ENCODE measurements at places on chromosomes 2 and 18.

GRCh38 chr2:194465641-194466040 is 1191.4 kb upstream of the SLC39A10 start:
- no peak for DNase-seq

- DNase-seq: no peak
Measured at GRCh38 chr2:203535784-203536585, 884 bp upstream of the RAPH1 start.

GRCh38 chr2:222572264-222572721 is 83.6 kb downstream of the FARSB start:
- DNase-seq: no peak

- no peak for DNase-seq
Measured at GRCh38 chr2:23301136-23301535, 83.8 kb upstream of the KLHL29 start.

DNA sequence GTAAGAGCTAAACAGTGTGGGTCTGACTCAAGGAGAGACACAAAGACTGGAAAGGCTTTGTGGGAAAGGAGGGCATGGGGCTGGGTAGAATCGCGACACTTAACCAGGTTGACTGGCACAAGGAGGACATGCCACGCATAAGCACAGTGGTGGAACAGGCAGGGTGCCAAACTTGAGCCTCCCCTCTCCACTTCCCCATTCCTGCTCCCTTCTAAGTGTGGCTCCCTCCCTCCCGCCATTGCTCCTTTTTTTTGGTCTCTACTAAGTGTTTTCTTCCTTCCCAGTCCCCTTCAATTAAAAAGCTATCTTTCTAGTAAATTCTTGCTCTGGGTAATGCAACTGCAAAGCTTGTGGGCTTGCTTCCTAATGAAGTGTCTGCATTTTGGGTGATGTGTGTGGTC is 40.3 kb upstream of the ZFP36L2 start:
- no peak for DNase-seq

DNA sequence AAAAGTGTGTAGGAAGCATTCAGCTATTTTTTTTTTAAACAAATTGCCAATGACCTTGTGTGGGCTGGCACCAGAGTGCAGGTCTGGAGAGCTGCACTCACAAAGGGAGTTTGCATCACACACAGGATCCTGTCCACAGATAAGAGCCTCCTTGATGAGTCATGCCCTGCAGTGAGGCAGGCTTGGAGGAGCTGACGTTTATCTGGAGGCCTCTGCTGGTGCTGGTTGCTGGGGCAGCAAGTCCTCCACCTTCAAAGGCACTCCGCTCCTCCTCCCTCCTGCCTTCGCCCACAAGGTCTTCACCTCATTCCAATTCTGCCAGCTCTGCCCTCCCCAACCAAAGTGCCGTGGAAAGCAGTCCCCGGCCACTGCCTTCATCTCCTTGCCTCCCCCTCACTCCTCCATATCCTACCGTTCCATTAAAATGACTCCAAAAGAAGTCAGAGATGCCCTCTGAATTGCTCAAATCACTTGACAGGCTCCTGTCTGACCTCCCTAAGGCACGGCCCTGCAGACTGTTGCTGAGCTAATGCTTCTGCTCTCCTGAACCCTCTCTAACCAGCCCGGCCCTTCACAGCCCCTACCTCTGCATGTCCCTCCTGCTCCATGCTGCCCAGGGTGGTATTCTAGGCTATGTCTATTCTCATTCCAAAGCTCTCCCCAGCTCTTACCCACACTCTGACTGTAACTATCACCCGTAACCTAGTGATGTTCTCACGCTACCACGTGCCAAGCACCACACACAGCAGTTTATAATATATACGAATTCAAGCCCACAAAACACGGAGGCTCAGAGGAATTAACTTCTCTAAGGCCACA is 30.9 kb downstream of the LONRF2 start:
- no peak for DNase-seq

- no peak for DNase-seq
Measured at GRCh38 chr2:17190527-17190926, 327.7 kb downstream of the RAD51AP2 start.

DNA sequence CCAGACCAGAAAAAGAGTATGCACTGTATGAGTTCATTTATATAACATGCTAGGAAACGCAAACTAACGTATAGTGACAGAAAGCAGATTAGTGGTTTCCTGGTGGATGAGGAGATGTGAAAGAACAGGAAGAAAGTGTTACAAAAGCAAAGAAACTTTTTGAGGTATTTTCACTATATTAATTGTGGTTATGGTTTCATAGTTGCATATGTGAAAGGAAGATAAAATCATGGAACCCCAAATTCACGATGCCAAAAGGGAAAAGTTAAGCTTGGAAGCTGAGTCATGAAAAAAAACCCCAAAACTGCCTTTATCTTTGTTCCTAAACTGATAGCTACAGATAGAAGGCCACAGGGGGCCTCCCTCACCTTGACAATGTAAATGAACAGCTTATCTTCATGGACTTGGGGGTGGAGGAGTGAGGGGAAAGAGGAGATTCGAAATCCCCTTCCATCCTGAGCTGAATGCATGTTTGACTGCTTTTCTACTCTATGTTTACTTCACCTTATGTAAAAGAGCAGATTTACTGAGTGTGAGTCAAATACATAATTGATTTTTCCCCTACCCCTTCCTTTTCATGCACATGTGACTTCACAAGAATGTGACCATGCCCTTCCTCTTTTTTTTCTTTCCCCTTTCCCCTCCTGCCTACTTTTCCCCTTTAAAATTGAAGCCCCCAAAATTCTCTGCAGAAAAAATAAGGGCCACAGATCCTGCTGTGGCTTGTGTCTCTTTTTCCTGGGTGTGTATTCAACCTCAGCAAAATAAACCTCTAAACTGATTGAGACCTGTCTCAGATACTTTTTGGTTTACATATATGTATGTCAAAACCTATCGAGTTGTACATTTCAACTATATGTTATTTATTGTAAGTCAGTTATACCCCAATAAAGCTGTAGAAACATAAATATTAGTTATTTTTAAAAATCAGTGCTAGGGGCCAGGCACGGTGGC is 100.1 kb upstream of the TLK1 start:
- DNase-seq: no peak

DNA sequence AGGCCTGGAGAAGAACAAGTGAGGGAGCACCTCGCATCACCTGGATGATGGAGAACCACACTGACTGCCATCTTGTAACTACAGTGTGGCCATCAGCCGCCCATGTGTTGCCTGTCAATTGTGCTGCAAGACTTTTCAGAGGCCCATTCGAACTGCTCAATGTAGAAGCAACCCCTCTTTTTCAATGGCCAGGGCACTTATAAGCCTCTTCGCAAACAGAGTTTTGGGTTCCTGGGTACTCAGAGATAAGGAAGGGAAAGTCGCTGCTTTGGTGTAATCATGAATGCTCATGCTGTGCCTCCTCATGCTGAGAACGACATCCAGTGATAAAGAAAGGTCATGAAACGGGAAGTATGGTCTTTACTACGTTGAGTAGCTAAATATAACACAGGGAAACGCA is 143.9 kb upstream of the SLC39A10 start:
- DNase-seq: no peak

- no peak for DNase-seq
Measured at GRCh38 chr2:230913406-230914143, 11.5 kb downstream of the GPR55 start.

- DNase-seq: no peak
Measured at GRCh38 chr18:74714791-74715190, 117.1 kb downstream of the ZNF407 start.

GRCh38 chr2:175837046-175837445 is 165.0 kb downstream of the LNPK start:
- DNase-seq: no peak

DNA sequence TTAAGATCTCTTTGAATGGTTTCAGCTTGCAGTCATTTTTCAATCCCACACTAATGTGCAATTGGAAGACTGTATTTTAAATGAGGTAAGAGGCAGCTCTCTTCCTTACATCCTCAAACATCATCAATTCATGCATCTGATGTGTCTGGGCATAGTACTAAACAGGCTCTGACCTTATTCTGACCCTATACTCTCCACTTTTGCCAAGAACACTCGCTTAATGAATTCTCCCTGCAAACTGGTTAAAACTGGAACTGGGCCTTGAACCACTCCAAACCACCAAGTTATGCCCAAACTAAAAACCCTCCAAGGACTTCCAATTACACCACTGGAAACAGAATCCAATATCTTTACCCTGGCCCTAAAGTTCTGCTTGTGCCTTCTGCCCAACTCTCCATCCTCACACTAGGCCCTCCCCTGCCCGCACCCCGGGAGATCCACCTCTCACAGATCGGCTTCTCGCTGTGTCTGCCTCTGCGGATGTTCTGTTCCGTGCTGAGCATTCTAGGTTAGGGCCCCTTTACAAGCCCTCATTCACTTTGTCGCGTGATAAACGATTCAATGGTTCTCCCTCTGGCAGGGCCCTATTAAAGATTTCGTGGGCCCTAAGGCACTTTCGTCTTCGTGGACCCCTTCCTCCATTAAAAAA is 1.2 kb downstream of the M1AP start:
- no peak for DNase-seq

- no peak for DNase-seq
Measured at GRCh38 chr2:119683074-119683712, 4.2 kb downstream of the TMEM177 start.

DNA sequence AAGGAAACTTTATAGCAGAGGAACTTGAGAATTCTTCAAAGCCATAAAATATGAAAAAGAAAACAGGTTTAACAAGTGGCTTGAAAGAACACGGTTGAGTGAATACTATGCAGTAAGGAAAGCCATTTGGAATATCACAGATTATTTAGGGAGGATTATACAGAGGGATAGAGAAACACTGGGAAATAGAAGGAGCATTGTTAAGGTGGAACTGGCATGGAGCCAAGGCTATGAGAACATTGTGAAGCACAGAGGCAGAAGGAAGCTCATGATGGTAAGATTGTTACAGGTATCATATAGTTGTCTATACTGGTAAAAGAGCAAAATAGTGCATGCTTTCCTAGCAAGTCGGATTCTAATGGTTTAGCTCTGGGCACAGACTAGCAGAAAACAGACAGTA is 87.1 kb downstream of the SS18 start:
- DNase-seq: no peak
